ENCODE measurements at places on chromosomes 2 and 18.

GRCh38 chr2:52386433-52387030 is 1354.6 kb upstream of the NRXN1 start:
- no peak for DNase-seq

DNA sequence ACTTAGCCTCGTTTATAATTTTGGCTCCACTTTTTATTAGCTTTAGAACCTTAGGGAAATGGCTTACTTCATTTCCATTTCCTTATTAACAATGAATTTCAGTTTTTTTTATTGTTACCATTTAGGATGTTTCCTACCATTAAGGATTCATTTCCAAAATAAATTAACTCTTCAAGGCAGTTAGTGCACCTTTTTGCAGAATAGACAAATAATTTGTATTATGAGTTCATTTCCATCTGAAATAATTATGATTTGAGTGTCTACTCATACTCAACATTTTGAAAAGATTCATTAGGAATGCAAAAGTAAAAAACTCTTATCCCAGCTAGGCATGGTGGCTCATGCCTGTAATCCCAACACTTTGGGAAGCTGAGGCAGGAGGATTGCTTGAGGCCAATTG is 186.8 kb upstream of the STON1 start:
- no peak for DNase-seq

GRCh38 chr2:174662459-174662858 is 64.9 kb upstream of the WIPF1 start:
- DNase-seq = no peak

DNA sequence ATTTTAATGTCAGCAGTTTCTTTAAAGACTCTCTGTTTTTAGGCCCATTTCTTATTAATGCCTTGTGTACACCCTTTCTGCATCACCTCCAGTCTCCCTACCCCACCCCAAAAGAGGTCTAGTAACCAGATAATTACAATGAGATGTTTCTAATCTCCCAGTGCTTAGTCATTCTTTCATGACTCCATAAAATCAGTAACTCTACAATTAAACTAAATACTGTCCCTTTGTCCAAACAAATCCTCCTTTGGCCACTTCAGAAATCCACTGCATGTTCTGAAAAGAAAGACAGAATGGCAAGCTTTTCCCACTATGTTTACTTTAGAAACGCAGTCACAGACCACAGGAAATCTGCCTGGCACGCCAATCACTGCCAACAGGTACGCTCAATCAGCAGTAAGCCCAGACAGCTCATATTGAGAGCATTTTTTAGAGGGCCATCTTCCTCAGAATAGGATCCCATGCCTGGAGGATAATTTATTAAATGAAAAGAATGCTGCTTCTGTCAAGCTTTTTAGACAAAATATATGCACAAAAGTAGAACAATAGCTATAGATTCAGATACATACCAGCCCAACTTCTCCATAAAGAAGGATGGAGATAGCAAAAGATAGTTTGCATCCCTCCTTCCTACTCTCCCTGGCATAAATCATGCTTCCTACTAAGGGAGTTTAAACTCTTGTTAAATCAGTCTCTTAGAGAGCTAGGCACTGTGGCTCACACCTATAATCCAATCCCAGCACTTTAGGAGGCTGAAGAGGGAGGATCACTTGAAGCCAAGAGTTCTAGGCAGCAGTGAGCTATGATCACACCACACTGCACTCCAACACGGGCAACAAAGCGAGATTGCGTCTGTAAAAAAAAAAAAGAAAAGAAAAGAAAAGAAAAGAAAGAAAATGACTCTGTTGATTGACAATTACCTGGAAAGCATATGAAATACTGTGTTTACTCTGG is 14.6 kb downstream of the CLASP1 start:
- no peak for DNase-seq

DNA sequence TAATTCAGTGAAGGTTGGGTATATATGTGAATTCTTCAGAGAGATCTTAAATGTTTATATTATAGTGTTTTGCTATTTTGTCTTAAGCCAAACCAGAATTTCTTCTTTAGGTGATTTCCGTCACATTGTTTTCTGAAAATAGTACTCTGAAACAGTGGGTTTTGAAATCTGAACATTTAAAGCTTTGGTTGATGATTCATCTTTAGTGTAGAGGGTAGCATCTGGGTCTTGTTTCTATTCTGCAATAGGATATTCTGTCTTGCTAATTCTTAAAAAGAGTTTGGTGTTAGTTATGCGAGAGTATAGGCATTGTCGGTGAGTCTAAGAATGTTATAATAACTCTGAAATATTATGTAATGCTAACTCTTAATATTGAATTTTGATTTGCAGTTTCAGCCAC is 69.6 kb upstream of the FAM237A start:
- no peak for DNase-seq

GRCh38 chr2:211867845-211868451 is 670.7 kb downstream of the ERBB4 start:
- no peak for DNase-seq

DNA sequence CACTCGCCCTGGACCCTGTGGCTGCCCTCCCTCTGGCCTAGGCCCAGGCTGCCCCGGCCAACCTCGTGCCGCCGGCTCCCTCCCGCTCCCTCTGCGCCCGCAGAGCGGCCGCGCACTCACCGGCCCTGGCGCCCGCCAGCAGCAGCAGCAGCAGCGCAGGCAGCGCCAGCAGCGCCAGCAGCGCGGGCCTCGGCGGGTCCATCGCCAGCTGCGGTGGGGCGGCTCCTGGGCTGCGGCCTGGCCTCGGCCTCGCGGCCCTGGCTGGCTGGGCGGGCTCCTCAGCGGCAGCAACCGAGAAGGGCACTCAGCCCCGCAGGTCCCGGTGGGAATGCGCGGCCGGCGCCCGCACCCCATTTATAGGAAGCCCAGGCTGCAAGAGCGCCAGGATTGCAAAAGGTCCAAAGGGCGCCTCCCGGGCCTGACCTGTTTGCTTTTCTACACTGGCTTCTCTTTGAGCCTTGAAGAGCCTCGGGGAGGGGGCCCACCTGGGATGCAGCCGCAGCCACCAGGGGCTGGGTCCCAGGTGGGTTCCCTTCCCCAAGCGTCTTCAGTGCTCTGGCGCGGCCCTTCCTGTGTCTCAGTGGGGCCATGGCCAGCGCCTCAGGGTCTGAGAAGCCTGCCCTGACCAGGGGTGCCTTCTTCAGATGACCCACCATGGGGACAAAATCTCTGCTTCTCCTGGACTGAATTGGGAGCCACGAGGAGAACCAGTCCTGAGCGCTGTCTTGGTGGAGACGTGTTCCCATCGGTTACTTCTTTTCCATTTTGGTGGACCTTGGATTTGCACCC is at the start of gene APOB:
TSS of gene APOB (minus strand) at position 330 of the 789 bp plus-strand sequence. CDS start at position 202, 128 bp downstream.
- no peak for DNase-seq

GRCh38 chr2:76958749-76959148 is 563.4 kb downstream of the LRRTM4 start:
- DNase-seq = no peak

DNA sequence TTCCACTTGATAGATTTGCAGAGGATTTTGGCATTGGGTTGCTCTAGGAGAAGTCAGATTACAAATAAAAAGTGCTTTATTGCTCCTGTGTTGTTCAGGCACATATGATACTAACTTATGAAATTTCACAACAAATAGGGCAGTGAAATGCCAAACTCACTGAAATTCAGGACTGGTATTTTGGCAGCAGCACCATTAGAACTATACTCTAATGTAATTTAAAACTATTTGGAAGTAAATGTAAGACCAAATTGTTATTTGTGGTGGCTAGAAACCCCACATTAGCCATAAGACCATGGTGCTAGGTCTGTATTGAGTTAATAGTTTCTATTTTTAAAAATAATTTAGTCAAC is 57.2 kb downstream of the SPTBN1 start:
- no peak for DNase-seq

DNA sequence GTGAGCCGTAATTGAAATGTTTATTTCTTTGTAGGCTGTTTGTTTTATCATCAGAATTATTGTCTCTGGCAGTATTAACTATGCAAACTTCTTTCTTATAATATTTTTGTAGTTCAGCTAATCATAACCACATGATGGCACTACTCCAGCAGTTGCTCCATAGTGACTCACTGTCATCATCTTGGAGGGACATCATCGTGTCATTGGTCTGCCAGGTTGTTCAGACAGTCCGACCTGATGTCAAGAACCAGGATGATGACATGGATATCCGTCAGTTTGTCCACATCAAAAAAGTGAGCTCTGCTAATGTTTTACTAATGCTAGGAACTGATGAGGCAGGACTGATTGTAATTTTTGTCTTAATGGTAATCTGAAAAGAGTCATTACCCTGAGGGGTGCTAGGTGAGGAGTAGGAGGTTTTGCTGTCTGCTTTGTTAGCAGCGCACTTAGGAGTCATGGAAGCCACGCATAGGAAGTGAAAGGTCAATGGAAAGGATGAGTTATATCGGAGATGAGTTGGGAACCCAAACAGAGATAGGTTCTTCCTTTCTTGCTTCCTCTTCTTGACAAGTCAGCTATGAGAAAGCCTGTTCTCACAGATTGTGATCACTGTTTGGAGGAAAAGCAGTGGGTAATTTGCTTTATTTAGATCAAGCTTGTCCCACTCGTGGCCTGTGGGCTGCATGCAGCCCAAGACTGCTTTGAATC is 49.2 kb downstream of the PIKFYVE start:
- no peak for DNase-seq

Data from stimulated activated CD4-positive, alpha-beta T cell treated with anti-CD3 and anti-CD28 coated beads, Interleukin-4, amount 100 ng/mL, for 24 hours (primary cell).